ENCODE measurements at places on chromosomes 2 and 18.

DNA sequence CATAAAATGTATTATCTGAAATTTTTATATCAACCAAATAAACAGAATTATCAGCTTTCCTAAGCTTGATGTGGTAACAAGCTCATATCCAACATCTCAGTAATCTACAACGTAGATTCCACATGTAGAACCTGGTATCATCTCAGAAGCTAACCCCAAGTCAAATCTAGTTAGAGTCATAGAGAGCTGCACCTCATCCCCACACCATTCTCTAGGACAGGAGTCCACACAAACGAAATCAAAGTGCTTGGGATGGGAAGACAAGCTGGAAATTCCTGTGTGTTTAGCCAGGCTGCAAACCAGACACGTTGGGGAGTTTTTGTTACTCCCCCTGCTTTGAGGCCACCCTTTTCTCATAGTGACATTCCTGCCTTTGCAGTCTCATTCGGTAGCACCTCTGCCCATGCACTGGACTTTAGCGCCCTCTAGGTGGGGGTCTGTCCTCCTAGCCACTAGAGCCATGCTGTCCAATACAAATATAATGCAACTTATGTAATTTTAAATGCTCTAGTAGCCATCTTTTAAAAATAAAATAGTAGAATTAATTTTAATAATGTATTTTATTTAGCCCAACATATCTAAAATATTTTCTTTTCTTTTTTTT is 28.1 kb upstream of the SATB2 start:
- DNase-seq = peak; percentile 6

GRCh38 chr18:22538426-22538825 is 120.7 kb upstream of the CTAGE1 start:
- DNase-seq = no peak

DNA sequence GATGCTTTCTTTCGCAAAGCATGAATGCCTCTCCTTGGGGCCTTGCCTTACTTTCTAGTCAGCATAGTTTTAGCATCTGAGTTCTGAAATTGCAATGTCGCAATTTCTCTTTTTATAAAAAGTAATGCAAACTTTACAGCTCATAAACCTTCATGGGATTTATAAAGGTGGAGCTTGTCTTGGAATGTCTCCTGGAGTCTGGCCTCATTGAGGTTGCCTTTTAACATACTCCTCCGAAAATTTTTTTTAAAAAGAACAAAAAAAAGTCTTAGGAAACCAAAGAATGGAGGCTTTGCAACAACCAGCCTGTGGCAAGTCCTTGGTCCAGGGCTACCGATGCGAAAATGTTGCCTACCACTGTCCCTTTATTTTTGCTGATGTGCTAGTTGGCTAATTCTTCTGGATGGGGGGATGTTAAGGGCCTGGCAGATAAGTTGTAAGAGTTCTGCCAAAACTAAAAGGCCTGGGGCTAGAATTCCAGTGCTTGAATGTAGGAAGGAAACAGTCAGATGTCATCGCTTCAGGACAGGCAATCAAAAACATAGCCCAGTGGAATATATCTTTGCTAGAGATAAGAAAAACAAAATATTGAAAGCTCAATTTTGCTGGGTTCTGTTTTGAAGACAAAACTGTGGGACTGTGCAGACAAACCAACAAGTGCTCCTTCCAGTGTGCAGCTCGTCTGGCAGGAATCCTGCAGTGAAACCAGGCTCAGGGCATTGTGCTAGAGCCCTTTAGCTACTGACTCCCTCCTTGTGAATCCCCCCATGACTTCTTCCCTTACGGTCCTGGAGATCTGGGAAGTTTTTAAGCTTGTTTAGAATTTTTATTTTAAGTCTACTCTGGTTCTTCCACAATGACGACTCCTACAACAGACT is 213.0 kb downstream of the PIEZO2 start:
- no peak for DNase-seq

DNA sequence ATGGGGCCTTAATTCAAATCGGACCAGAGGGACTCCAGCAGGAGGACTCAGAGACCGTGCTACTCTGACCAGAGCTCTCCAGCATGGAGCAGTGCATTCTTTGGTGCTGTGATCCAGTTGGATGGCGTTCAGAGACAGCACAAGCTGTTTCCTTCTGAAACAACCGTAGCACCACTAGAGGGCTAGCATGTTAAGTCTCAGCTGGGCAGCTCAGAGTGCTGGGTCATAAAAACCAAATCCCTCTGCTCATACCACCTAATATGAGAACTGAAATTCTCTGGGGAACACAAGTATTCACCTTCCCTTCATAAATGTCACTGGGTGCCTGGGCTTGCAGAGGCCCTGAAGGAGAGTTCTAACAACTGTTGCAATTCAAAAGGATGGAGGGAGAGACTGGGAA is 97.7 kb upstream of the TFCP2L1 start:
- DNase-seq = no peak

DNA sequence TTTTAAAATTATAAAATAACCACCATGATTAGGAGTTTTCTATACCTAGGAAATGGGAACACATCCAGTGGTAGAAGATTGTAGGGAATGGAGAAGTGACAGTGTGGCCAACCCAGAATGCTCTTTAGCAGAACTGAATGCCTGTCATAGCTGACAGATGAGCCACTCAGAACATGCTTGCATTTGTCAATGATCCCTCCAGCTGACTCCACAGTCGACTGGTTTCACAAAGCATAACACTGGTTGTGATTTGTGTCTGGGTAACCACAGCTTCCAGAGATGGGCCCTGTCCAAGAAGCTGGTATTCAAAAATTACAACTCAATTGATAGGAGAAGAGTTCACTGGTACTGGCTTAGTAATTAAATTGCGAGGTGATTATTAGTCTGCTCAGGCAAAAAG is 9.0 kb upstream of the CTIF start:
- peak; percentile 2 for DNase-seq

GRCh38 chr2:8662239-8662879 is 19.5 kb upstream of the ID2 start:
- peak; percentile 39 for DNase-seq

DNA sequence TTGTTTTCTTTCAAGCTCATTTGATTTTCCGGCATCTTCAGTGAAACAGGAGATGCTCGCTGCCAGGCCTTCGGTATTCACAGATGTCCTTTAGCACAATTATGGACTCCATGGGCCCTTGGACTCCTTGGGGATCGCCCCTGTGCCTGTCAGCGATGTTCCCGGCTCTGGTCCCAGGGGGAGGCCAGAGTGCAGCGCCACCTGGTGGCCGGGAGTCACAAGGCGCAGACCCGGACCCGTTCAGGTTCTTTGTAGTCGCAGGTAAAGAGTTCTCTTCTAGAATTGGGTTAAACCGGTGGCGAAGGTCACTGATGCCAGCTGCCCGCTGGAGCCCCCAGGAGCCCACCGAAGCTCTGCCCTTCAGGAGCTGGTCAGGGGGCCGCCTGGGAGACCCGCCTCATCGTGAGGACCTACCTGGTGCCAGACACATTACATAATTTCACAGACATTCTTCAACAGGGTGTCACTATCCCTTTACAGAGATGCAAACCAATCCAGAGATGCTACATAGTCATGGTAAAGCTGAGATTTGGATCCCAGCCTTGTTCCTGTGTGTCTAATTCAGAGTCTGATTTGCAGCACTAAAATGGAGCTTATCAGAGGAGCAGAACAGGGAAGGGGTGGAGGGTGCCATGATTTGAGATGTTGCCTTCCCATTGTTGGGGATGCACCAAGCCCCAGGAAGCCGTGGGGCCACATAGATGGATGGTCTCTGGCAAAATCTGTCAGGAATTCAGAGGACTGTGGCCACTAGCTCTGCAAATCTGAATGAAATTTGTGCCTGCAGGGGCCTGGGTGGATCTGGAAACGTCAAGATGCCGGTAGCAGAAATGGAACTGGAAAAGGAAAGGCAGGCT is 6.0 kb upstream of the INPP5D start:
- DNase-seq = no peak

DNA sequence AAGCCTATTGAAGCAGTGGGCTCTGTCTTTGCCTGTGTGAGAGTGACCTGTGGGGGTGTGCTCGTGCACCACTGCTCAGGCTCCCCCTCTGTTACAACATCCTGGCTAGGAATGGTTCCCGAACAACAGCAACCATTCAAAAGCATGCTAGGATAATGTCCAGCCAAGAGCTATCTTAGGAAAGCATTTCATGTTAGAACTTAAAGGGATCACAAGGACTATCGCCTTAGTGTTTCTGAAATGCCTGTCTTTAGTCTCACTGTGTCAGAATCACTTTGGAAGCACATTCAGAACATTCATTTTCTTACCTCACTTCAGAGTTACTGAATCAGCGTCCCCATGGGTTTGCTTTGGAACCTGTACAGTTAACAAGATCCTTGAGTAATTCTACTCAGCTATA is 134.9 kb upstream of the DSEL start:
- DNase-seq = no peak

- DNase-seq = no peak
Observed at GRCh38 chr2:109683452-109683851, 69.3 kb downstream of the SOWAHC start.

DNA sequence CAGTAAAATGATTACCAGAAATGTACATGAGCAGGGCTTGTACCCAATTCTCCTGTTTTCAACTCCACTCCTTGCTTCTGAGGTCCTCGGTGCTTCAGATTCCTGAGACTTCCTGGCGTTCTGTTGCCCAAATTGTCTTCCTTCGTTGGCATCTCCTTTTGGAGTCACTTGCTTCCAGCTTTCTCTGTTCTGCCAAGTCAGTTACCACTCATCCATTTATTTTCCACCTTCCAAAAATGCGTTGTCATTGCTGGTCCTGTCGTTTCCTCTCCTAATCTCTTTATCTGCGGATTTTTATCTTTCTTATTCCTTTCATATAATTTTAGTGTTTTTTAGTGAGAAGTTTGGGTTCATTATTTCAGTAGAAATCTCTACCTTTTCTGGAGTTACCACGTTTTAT is 18.5 kb upstream of the EFR3B start:
- no peak for DNase-seq

DNA sequence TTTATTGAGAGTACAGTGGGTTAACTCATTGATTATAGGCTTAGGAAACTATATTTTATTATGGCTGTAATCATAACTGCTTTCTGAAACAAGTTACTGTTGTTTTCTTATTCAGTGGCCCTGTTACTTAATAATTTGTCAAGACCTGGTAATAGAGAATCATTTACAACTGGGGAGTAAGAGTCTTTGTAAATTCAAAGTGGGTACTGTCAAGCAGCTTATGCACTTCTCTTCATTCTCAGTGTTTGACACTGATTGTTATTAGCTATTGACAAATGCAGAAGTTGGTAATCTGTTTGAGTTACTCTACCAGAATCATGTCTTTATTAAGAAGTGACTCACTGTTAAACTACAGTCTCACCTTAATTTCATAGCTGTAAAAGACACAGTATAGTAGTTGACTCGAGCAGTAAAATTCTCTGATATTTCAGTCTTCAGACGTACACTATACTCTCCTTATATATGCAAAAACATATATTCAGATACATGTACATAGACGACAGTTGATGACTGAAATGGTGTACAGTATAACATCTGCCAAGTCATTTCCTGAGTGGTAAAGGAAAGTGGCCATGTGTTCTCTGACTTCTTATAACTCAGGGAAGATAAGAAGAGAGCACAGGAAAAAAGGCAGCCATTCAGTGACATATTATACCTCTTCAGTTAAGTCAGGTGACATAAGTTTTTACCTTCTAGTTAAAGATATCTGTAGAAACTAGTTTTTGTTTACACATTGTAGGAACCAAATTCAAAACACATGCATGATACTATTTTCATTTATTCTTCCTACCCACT is 36.0 kb upstream of the TTC27 start:
- no peak for DNase-seq

DNA sequence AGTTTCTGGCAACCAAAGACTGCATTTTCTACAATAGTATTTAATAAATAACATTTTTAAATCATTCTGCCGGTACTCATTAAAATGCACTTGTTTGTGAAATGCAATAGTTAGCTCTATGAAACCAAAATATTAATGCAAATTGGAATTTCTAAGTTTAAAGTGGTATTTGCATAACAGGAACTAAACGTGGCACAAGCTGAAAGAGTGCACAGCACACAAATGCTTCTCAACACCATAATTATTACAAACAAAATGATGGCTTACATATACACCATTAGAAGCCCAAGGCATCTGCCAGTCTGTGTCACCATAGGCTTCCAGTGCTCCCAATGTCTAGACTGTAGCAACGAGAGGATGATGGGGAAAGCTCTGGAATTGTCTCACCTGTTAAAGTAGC is 280.5 kb downstream of the TCF4 start:
- no peak for DNase-seq

GRCh38 chr2:123086613-123087385 is 938.3 kb upstream of the CNTNAP5 start:
- no peak for DNase-seq

- no peak for DNase-seq
Observed at GRCh38 chr2:10835052-10835970, 22.7 kb upstream of the PDIA6 start.

DNA sequence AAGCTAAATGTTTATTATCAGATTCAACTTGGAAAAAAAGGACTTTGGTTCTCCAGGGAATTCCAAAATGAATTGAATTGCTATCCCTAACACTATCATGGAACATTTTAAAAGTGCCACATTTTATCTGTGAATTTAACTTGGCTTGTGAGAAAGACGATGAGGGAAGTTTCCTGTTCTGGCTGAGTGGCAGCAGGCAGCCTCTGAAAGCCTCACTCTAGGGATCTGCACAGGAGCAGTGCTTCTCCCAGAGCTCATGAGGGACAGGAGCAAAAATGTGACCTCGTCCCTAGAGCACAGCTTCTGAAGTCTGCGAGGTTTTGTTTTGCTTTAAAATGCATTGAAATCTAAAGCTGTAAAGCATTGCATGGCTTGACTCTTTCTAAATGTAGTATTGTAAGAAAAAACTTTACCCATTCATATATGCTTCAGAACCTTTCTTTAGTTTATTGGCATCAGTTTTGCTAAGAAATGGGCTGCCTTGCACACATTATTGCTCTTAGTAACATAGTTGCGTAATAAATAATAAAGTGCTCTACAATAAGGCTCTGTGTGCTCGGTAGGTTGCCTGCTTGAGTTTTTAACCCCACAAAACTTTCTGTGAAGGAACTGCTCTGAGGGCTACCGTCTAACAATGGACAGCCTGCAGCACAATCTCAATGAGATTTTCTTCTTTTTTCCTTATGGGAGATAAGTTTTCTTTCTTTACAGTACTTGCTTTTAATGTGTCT is 136.2 kb upstream of the CDCA7 start:
- DNase-seq = no peak

DNA sequence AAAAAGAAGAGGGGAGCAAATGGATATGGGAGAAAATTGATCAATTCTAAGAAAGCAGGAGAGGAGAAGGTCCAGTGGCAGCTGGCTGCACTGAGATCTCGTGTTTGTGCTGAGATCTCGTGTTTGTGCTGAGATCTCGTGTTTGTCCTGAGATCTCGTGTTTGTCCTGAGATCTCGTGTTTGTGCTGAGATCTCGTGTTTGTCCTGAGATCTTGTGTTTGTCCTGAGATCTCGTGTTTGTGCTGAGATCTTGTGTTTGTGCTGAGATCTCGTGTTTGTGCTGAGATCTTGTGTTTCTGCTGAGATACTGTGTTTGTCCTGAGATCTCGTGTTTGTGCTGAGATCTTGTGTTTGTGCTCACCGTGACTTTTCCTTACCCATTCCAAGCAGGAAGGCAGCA is 254.4 kb downstream of the BCL2 start:
- DNase-seq = no peak

- DNase-seq = no peak
Observed at GRCh38 chr2:168233726-168234406, 13.5 kb downstream of the STK39 start.

Data from T1000 (cell line).